Immature natural killer cell (primary cell): ENCODE measurements at places on chromosomes 16 and 17.

DNA sequence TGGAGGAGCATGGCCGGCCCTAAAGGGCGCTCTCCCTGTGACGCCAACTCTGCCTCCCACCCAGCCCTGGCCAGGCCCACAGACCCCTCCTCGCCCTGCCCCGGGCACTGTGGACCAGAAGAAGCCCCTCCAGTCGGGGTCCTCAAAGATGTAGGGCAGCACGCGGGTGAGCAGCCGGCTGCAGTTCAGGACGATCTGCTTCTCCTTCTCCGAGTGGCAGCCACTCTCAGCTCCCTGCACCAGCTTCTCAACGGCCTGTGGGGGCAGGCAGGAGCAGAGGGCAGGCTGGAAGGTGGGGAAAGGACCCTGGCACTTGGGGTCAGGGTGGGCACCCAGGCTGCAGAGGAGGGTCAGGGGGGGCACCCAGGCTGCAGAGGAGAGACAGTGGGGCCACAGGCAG lies 8.9 kb downstream of the HID1 start:
- no peak for DNase-seq

DNA sequence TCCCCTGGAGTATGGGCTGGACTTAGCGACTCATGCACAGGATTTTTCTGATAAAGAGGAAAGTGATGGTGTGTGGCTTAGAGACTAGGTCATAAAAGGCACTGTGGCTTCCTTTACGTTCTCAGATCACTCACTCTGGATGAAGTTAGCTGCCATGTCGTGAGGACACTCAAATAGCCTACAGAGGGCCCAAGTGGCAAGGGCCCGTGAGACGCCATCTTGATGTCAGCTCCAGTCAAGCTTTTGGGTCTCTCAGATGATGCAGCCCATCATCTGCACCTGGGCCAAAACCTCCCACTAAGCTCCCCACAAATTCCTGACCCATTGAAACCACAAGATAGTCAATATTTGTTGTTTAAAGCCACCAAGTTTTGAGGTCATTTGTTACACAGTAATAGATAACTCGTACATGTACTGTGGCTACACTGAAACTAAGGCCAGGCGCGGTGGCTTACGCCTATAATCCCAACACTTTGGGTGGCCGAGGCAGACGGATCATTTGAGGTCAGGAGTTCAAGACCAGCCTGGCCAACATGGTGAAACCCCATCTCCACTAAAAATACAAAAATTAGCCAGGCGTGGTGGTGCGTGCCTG lies 14.7 kb downstream of the ST6GALNAC2 start:
- no peak for DNase-seq

- no peak for DNase-seq
Measured at GRCh38 chr16:22427556-22427955, 53.1 kb upstream of the CDR2 start.

- no peak for DNase-seq
Measured at GRCh38 chr16:49994006-49994405, 31.0 kb upstream of the CNEP1R1 start.

DNA sequence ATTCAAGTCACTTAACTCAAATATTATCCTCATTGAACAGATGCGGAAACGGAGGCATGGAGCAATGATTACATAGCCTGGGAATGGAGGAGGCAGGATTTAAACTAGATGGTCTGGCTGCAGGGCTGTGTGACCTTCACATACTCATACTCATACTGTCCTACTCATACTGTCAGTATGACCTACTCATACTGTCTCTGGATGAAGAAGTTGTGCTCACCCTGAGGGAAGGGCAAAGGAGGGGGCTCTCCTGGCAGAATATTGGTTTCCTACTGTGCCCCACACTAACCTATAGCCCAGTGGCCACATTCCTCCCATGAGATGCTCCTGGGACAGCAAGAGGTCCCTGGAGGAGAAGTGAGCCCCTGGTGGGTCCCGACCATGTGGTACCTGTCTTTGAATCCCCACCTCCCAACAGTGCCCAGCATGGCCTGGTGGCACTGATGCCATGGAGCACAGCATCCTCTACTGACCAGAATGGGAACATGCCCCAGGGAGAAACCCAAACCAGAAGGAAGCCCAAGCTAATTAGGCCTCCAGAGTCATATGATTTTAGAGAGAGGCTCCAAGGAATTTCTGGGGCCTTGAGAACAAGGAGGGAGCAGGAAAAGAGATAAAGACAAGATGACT lies 197.3 kb upstream of the SDK2 start:
- DNase-seq: no peak

GRCh38 chr16:30567160-30567990 lies 4.1 kb downstream of the ZNF688 start:
- no peak for DNase-seq

DNA sequence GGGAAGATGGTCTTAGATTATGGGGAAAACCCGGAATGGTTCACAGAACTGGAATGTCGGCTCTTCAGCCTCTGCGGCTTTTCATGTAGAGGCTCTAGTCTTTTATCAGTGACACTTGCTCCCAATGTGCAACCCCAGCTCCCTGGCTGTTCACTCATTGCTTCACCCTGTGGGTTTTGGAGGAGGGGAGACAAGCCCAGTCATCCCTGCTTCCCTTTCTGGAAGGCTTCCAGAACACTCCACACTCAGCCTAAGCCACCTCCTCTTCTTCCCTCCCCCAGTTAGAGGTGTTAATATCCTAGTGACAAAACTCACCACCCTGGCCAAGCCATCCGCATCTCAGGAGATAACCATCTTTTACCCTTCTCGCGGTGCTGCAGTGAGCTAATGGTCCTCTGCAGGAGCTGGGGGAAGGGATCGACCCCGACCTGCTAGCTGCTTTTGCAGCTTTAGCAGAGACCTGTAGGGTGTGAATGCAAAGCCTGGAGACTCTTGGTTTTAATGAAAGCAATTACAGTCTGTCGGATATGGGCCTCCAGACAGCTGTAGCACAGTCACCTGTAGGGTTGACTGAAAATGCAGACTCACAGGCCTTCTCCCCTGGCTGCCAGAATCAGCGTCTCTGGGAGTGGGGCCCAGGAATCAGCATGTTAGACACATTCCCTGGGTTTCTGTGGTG lies 24.3 kb upstream of the LASP1NB start:
- peak; percentile 88 for DNase-seq

- DNase-seq: no peak
Measured at GRCh38 chr16:26840691-26841090, 226.0 kb upstream of the C16orf82 start.
